ENCODE measurements at places on chromosomes 3 and 15.

GRCh38 chr3:131883086-131883485, 151.7 kb downstream of the CPNE4 start:
- no peak for DNase-seq

DNA sequence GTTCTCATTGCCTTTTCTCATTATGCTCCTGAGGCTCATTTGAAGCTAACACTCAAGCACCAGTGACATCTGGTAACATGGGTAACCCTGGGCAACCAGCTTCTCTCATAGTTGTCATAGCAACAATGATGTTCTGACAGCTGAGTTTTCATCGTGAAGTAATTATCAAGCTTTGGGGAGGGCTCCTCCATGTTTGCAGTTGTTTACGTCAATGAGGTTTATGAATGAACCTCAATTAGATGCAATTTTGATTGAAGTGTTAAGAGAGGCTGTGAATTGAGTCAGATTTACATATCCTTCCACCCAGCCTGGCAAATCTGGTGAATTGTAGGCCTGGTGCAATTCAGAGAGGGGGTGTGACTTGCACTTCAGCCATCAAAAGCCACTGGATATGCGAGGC, 119.3 kb upstream of the CHD2 start:
- no peak for DNase-seq

DNA sequence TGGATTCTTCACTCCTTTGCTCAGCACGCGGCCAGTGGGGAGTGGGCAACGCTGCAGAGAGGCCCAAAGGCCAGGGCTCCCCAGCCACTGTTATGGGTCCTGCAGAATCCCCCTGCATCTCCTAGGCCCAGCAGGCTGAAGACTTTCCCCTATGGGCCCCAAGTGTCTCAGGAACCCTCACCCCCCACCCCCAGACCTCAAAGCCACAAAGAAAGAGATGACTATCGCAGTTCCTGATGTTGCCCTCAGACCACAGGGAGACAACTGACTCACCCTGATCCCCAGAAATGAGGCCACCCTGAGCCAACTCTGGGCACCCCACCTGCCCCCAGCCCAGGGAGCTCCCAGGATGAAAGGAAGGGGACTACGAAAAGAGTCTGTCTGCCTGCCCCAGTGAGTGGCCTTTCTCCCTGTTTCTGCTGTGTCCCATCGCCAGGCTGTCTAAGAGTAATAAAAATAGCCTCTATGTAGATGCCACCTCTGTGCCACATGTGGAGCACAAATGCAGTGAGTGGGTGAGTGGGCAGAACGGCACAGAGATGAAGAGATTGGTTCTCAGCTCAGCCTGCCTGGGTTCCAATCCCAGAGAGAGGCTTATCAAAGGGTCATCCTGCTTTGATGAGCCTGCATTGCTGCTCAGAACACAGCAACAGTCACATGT, 283.0 kb downstream of the UACA start:
- DNase-seq: no peak

DNA sequence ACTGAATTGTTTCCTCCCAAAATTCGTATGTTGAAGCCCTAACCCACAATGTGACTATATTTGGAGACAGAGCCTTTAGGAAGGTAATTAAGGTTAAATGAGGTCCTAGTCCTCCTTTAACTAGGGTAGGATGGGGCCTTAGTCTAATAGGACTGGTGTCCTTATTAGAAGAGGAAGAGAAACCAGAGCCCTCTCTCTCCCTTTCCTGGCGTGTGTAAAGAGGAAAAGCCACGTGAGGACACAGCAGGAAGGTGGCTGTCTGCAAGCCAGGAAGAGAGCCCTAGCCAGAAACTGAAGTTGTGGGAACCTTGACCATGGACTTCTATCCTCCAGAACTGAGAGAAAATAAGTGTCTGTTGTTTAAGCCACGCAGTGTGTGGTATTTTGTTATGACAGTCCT, 94.3 kb downstream of the OXNAD1 start:
- DNase-seq: no peak

- peak; percentile 49 for DNase-seq
Measured at GRCh38 chr15:89665449-89666181, 10.3 kb upstream of the KIF7 start.

DNA sequence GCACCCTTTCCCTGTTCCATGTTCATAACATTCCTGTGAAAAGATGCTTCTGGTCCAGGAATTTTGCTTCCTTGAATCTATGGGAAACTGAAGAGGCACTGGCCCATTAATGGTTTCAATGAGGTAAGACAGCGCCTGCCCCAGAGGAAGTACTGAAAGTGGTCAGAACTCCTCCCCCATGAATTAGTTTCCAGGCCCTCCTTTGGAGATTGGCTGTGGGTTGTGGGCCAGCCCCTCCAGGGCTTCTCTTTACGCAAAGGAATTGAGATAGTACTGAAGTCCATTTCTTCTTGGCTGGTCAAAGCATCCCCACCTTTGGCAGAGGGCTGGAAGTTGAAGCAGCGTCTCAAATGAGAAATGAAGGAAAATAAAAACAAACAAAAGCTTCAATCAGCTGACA, 175.5 kb downstream of the POLR2M start:
- no peak for DNase-seq

- DNase-seq: no peak
Measured at GRCh38 chr15:50797926-50798325, 32.4 kb upstream of the SPPL2A start.

DNA sequence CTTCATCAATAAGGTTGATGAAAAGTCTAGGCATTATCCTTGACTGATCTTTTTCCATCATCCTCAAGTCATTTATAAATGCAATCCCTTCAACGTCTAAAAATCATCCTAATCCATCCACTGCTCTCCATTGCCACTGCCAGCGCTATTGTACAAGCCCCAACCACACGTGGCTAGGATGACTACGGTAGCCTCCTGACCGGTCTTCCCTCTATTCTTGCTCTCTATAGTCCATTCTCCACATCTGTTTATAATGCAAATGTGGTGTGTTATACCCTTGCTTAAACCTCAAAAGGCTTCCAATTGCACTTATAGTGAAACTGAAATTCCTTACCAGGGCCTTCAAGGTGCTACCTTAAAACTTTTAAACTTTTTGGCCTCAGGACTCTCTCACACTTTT, 410.6 kb upstream of the ADAMTS9 start:
- no peak for DNase-seq

DNA sequence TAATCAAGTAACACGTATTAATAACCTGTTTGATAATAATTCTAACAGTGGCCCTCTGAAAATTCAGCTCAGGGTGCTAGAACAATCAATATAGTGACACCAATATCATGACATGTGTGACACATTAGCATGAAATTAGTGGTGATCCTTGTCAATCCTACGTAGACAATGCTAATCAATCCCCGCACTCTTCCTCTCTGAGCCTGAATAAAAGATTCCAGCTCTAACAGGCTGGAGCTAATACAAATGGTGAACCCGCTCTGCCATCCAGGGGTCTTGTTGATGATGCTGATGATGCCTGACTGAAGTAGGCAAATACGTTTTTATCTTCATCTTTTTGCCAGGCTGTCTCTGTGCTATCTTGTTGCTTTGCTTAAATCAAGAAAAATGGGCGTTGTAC, 462.5 kb downstream of the MAGI1 start:
- no peak for DNase-seq

DNA sequence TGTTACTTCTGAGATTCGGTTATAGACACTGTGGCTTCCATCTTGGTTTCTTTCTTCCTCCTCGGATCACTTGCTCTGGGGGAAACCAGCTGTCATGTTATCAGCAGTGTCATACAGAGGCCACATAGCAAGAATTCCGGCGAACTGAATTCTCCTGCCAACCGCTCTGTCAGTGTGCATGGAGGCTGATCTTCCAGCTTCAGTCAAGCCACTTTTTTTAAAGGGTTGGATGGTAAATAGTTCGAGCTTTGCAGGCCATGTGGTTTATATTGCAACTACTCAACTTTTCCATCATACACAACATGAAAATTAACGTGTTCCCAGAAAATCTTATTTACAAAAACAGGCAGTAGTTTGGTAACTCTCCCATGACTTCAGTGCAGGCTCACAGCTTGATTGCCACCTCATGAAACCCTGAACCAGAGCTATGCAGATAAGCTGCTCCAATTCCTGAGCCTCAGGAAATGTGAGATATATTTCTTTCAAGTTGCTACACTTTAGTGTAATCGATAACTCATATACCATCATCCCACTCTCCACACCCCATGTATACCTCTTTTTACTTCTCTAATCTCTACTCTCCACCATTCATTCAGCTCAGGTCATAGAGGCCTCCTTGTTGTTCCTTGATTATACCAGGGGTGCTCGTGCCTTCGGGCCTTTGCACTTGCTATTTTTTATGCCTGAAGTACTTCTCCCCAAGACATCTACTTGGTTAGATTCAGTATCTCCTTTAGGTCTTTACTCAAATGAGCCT, 7.2 kb downstream of the RPL22L1 start:
- no peak for DNase-seq

GRCh38 chr15:91040856-91041255, 18.5 kb upstream of the VPS33B start:
- no peak for DNase-seq

- DNase-seq: peak; percentile 89
Measured at GRCh38 chr3:46695962-46696894, 2.7 kb upstream of the ALS2CL start.

Measured in adrenal gland (tissue), 19 donors.